ENCODE measurements at places on chromosomes 2 and 18.

DNA sequence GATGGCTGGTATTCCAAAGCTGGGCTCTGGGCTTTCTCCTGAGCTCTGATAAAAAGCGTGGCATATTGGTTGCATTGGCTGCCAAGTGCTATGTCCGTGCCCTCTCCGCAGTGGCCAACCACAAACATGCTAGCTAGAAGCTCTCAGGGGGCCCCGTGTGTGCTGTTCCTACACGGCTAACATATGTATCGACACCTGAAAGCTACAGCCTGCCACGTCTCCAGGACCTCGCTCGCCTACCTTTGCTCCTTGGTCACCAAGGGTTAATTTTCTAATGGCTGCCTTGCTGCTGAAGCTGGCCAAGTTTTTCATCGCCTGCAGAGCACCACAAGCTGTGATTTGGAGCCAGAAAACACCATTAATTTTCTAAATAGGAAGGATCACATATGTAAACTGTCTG, 888.4 kb downstream of the BCL11A start:
- no peak for DNase-seq

GRCh38 chr2:61454383-61454782, 16.5 kb downstream of the USP34 start:
- DNase-seq, result no peak

DNA sequence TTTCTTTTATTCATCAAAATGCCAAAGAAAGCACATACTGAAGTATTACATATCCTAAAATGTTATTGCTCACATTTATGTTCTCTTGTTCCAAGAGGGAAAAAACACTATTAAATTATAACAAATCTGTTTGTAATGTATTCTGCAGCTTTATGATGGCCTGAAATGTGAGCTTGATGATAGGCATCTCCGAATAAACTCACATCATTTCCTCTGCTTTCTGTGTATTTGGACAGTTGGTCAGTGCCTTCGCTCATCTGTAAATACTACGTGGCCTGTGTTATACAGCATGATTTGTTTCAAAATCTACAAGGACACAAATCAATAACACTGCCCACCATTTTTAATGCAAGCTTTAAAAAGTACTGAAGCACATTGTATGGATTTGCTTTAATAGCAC, 672.8 kb upstream of the SYT4 start:
- DNase-seq, result no peak

- no peak for DNase-seq
Measured at GRCh38 chr18:68532328-68532885, 182.5 kb downstream of the TMX3 start.

GRCh38 chr2:120791962-120792297, 56.3 kb downstream of the GLI2 start:
- no peak for DNase-seq

All from D341Med (cell line).